ENCODE measurements at places on chromosomes 7 and 10. TPM values are rescaled to one million over a fixed set of nuclear protein-coding genes. Genes with fewer than 3 reads are reported as not detected.

The EPO gene
- total RNA-seq, result not detected

The CYP3A5 gene
- 0.57 TPM for total RNA-seq

The OR2A12 gene
- total RNA-seq, result not detected

The HYAL4 gene
- 2.1 TPM for total RNA-seq

The CPA1 gene
- not detected for total RNA-seq

The FAM25G gene
- not detected for total RNA-seq

The HOXA9 gene
- total RNA-seq, result 1.8 TPM

The JAZF1 gene
- total RNA-seq, result 6.9 TPM

The NPFFR1 gene
- total RNA-seq, result not detected

The EN2 gene
- 1.4 TPM for total RNA-seq

The TFR2 gene
- total RNA-seq, result 2.4 TPM

The NEBL gene
- total RNA-seq, result not detected

The TEX47 gene
- total RNA-seq, result not detected

The JCAD gene
- total RNA-seq, result 4.5 TPM

The SAMD9 gene
- 16.9 TPM for total RNA-seq

The FANK1 gene
- total RNA-seq, result 3.1 TPM

The AGR2 gene
- not detected for total RNA-seq

The KAZALD1 gene
- 12.2 TPM for total RNA-seq

The PGAM2 gene
- total RNA-seq, result 0.39 TPM

The ZNF398 gene
- 8.7 TPM for total RNA-seq

The OPN1SW gene
- not detected for total RNA-seq

The DYDC2 gene
- not detected for total RNA-seq

The CHN2 gene
- total RNA-seq, result 15.3 TPM

The PVRIG gene
- total RNA-seq, result not detected

The PCLO gene
- total RNA-seq, result 1.3 TPM

The GJC3 gene
- total RNA-seq, result not detected

The SPDYE3 gene
- total RNA-seq, result not detected

The HOXA10 gene
- total RNA-seq, result 12.3 TPM

The TUBB8 gene
- not detected for total RNA-seq

The ENO4 gene
- total RNA-seq, result 0.80 TPM

The CTAGE15 gene
- not detected for total RNA-seq

The GBX1 gene
- not detected for total RNA-seq

The SLC13A4 gene
- total RNA-seq, result not detected

The TLX1 gene
- total RNA-seq, result not detected
